ENCODE measurements at places on chromosomes 6 and 20.

DNA sequence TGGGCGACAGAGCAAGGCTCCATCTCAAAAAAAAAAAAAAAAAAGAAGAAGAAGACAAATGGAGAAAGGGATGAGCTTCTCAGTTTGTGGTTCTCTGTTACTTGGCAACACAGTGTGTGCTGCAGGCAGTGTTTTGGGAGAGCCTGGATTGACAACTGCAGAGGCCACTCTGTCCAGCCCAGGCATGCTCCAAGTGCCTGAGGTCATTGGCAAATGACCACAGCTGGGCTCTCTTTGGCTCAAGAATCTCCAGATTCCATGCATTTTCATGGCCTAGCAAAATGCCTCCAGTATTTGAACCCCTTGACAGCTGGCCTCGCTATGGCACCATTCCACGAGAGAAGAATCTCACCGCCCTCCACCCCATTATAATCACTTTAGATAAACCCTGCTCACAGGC is 126.2 kb downstream of the ANKRD60 start:
- no peak for DNase-seq

GRCh38 chr20:25203871-25204320 is 8.4 kb downstream of the ENTPD6 start:
- DNase-seq = no peak

DNA sequence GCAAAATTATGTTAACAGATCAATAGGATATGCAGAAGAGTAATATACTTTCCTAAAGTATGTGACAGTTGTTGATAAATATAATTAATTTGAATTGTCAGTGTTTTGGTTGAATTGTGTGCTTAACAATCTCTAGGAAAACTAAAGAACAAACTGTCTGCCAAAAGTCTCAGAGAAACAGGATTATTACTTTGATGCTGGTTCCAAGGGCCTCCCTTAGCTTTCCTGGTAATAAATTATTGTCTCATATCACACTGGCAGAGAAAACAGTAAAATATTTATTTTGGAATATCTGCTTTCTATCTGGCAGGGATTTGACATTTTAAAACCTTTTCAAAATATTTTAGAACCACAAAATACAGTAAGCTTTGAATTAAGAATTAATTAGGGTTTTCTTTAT is 40.1 kb upstream of the CARMIL1 start:
- no peak for DNase-seq

DNA sequence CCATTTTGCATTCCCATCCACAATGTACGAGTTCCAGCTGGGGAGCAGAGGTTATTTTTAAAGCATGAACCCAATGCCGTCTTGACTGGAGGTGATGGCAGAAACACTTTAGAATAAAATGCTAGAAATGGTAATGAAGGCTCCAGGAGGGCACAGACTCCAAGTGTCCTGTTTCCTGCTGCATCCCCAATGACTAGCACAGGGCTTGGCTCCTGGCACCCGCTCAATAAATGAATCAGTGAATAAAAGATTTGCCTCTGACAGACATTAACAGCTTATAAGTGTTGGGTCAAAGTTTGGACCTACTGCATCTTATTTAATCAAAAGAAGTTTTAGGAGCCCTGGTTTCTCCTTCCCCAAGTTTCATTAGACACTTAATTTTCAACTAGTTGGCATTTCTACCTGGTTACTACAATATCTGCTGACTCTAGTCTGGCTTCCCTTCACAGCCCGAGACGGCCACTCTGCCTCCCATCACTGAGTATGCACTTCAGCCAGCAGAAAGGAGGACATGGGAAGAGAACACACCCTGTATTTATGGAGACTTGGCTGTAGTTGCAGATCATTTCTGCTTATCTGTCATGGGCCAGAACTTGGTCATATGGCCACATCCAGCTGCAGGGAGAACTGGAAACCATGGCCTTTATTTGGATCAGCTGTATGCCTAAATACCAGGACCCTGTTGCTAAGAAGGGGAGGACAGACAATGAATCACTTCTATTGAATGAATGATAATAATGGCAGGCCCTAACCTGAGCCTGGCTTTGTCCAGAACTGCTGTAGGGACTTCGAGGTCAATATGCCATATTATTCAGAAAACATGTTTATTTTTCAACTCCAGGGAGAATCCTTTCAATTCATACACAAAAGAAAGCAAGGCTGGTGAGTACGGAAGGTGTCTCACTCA is 63.1 kb downstream of the TTI1 start:
- no peak for DNase-seq

DNA sequence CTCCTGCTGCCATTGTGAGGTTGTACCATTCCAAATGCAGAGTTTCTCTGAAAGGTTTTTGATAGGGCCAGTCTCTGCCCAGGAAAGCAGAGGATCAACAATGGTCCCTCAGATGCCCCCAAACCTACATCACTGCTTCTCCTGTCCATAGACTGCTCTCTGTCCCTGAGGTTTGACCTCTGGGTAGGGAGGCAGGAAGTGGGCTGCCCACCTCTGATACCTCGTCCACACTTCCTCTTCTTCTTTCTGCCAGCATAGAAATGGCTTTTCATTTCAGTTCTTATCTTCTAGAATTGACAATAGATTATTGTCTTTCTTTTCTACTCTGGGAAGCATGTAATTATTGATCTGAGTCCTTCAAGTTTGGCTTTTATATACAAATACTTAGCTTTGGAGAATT is 170.6 kb downstream of the TRMT11 start:
- DNase-seq = no peak

DNA sequence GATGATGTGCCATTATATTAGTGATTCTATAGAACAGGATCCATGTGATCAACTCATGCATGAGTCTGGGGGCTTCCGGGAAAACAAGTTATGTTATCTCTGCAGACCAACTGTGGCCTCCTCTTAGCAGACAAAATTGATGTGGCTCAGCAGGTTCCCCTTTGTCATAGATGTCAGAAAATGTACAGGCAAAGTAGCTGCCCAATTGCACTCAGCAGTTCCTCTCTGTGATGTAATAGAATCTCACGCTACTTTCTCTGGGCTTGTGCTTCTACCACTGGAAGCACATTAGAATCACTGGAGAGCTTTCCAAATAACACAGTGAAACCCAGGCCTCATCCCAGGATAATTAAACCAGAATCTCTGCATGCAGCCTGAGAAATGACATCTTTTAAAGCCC is 253.1 kb downstream of the SLC24A3 start:
- DNase-seq = no peak

DNA sequence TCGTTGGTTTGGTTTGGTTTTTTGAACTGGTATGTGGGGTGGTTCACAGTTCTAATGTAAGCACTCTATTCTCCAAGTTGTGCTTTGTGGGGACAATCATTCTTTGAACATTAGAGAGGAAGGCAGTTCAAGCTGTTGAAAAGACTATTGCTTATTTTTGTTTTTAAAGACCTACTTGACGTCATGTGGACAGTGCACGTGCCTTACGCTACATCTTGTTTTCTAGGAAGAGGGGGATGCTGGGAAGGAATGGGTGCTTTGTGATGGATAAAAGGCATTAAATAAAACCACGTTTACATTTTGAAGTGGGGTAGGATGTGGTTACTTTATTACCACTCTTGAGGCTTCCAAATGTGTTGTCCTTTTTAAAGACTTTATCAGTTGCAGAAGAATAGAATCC is 168.0 kb downstream of the ZMYND8 start:
- no peak for DNase-seq

GRCh38 chr6:115901896-115902295 is 158.8 kb downstream of the FRK start:
- DNase-seq = no peak

GRCh38 chr6:7003041-7003440 is 104.7 kb upstream of the RREB1 start:
- DNase-seq = no peak

DNA sequence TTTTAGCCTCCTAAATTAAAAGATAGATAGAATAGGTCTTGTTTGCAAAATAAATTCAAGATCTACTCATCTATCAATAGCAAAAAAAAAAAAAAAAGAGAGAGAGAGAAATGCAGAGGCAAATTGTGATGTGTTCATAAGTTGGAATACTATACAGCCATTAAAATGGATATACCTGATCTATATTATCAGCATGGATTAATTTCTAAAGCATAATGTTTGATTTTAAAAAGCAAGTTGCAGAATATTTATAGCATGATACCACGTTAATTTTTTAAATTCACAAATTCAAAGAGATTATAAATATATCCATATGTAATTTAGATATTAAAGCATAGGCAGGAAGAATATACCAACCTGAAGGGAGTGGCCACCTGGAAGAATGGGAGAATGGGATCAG is 114.9 kb upstream of the PTPRT start:
- no peak for DNase-seq

DNA sequence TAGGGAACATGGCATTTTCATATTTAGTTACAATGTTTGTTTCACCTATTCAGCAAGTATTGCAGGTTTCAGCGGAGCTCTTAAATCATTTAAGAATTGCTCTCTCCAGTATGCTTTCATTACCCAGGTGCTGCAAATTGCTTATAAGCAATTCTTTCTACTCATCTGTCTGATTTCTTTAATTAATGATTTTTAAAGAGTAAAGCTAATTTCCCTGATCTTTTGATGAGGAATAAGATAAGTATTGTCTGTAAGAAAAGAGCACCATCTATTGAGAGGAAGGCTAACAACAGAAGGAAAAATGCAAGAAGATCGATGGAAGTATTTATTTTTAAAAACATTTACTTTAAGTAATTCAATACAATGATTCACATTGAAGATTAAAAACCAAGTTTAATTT is 2.0 kb downstream of the OPRM1 start:
- no peak for DNase-seq

DNA sequence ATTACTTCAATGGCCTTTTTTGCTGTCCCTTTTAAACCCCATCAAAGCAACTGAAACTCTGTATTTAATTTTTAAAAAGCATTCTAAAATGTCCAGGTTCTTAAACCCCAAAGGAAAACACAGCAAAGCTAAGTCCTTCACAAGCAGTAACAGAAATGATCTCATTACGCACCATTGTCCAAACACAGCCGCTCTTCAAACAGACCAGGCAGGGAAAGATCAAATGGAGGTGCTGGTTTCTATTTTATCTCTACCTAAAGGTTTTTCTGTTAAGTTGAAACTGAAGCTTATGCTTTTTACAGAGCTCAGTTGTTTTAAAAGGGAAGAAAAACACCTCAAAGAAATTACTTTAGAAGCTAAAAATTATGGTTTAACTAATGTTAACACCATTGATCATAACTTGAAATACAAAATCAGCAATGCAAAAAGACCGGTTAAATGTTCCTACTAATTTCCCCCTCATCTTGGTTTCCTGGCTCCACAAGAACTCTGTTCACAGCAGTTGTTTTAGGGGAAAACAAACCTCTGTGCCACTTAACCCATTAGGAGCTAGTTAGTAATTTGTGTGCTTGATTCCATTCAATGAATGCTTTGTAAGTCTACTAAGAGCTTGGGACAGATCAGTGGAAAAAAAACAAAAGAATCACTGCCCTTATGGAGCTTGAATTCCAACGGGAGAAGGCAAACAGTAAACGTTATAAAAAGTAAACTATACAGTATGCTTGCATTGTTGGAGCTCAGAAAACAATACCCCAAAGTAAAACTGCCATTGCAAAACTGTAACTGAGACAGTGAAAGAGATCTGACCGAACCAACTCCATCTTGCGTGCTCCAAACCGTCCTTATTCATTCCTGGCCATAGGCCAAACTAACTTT is 87.4 kb downstream of the CD24 start:
- no peak for DNase-seq

GRCh38 chr6:44220913-44221290 is 2.5 kb upstream of the SLC29A1 start:
- no peak for DNase-seq

DNA sequence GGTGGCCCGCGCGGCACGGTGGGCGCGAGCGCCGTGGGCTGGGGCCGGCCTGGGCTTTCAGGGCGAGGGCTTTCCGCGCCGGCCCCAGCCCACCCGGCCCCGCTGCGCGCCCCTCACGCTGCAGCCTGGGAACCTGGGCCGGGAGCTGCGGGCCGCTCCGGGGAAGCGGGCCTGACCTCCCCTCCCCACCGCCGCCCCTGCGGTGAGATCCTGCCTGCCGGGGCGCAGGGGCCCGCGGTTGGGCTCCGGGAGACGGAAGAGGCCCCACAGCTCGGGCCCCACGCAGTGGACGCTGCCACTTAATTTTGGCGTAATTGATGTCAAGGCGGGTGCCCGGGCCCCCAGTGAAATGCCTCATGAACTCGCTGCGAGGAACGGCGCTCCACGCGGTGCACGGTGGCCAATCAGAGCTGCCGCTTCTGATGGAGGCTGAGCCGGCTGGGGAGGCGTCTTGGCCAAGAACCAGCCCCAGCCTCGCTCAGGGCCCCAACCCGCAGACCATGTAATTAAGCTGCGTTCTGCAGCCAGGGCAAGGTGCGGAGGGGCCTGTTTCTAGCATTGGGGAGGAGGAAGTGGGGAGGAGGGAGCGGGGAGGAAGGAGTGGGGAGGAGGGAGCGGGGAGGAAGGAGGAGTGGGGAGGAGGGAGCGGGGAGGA is 96.1 kb upstream of the BHLHE23 start:
- DNase-seq = peak; percentile 70

DNA sequence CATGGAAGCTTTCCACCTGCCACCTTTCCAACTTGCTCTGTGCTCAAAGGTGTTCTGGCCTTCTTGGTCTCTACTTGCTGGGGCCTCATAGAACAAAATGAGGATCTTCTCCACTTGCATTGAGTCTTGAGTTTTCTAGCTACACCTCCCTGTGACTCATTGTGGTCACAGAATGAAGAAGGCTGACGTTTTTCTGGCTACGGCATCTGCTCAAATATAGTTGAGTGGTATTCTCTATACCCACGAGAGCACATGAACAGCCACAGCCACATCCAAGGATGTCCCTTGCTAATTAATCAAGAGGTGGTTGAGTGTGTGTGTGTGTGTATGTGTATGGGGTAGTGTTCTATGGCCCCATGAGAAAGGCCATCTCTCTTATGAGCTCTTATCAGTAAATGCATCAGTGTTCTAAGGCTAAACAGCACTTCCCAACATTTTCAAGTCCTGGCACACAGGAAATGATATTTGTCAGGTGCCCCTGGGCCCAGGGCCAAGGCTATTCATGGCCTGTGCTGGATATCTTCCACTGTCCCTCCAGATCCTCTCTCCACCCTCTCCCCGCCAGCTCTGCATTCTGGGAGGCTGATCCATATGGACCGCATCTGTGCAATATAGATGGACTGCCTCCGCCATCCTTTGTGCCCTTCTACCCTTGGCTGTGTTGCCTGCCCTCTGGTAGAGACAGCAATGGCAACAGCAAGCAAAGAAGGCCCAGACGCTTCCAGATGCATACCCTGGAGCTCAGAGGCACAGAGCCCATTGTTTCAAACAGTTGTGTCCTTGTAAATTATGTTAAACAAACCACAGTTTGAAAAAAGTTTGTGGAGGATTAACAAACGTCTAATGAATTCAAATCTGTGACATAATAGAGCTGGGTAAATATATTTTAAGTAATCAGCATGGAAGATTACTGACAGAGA is 150.2 kb downstream of the LRFN2 start:
- no peak for DNase-seq

Measured in upper lobe of right lung (tissue), 1 donor.